Activated CD4-positive, alpha-beta T cell treated with anti-CD3 and anti-CD28 coated beads, Interleukin-2, amount 50 U/mL, for 24 hours (primary cell): ENCODE measurements at places on chromosomes 4 and X.

DNA sequence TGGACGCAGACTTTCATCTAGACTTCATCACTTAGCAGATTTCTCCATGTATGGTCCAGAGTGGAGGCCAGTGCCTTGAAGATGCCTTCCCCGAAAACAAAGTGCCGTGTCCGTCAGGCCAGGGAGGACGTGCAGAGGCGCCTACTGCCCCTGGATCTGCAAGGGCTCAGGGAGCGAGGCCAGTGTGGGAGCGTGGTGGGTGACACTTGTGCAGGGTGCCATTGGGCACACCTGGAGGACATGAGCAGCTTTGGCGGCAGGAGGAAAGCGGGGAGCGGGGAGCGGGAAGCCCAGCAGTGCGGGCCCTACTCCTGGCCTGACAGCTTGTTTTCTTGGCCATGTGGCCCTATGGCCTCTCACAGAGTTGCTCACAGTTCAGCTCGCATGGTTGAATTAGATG is 25.8 kb downstream of the WFS1 start:
- DNase-seq = no peak

GRCh38 chrX:42933187-42933586 is 155.2 kb upstream of the PPP1R2C start:
- DNase-seq = no peak

DNA sequence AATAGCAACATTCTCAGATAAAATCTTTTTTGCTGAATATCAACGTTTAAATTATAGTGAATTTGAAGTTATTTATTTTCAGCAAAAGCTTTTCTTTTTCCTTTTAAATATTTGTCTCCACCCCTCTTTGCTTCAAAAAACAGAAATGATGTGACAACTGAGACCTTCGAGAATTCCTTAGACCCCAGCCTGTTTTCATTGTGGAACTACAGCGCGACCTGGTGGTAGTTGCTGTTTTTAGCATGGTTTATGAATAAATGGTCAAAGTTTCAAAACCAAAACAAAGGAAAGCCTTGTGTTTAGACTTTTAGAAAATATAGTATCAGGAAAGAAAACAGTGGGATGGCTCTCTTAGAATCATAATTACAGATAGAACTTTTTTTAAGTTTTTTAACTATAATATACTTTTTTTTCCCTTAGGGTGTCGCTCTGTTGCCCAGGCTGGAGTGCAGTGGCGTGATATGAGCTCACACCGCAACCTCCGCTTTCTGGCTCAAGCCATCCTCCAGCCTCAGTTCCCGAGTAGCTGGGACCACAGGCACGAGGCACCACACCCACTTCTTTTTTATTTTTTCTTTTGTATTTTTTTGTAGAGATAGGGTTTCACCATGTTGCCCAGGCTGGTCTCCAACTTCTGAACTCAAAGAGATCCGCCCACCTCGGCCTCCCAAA is 26.8 kb upstream of the TMEM184C start:
- peak; percentile 3 for DNase-seq

DNA sequence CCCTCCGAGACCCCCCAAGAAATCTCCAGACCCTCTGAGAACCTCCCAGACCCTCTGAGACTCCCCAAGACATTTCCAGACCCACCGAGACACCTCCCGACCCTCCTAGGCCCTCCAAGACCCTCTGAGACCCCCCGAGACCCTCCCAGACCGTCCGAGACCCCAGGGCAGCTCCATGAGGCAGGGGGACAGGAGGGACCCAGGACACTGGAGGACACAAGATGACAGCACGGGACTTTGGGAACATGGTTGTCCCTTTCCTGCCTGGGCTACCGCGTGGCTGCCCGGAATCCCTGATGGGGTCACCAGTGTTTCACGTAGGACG is 10.3 kb downstream of the CTBP1 start:
- no peak for DNase-seq

DNA sequence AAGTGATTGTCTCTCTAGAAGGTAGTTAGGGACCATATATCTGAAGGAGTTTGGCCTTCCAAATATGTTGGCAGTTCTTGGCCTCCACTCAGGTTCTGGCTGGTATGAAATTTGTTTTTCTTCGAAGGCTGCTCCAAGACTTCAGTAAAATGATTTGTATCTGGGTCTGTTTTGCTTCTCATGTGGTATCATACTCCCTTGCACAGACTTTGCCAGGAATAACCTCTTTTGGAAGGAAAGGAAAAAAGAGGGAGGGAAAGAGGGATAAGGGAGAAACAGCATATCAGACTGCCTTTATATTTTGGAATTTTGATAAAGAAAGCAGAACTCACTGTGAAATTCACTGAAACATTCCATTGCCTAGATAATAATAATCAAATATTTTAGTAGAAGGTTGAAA is 242.1 kb upstream of the HHIP start:
- DNase-seq = no peak

- DNase-seq = no peak
Observed at GRCh38 chr4:165609653-165610052, 230.8 kb downstream of the CPE start.

DNA sequence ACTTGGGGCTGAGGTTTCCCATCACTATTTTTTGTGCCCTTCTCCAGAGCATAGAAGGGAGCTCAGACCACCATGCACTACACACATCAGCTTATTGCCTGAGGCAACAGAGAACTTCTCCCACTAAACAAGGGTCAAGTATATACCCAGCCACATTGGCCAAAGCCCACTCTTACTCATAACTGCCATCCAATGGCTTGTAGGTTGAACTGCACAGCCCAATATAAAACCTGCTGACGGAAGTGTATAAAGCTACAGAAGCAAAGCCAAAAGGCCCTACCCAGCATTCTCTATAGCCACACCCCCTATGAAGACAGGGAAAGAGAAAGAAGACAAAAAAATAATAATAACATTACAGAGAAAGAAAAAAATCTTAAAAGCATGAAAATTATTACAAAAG is 139.7 kb downstream of the LRBA start:
- no peak for DNase-seq

DNA sequence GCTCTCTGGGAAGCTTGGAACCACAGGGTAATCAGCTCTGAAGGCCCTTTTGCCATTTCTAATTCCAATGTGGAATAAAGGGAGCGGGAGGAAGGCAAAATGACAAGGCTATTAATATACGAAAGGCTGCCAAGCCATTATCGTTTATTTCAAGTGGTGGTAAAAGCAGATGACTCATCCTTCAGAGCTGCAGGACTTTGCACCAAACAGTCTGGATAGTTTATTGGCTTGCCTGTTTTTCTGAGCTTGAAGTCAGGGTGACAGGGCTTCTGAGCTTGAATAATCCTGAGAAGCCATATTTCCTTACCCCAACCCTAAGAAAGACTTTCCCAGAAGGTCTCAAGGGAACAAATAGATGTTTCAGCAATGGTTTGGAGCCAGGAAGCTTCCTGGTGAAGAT is 7.7 kb upstream of the GABRE start:
- DNase-seq = no peak
